ENCODE measurements at places on chromosomes 11 and 22.

- DNase-seq = no peak
Observed at GRCh38 chr11:104146421-104146820, 17.5 kb downstream of the PDGFD start.

- DNase-seq = no peak
Observed at GRCh38 chr22:37940698-37941376, 12.6 kb downstream of the C22orf23 start.

- DNase-seq = no peak
Observed at GRCh38 chr22:30225220-30225927, 21.2 kb downstream of the LIF start.

DNA sequence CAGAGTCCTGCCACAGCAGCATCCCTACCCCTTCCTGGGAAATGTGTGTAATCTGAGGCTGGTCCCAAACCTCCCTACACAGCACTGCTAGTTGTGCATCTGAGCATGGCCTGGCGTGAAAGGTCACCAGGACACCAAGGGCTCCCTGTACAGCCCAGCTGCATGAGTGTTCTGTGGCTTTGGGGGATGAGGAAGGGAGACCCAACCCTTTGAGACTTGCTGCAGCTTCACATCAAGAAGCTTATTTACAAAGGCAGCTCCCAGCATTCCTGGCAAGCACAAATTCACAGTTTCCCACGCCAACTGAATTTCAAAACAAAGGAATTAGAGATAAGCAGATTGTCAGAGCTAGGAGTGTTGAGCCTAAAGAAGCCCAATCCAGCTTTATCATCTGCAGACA is 32.2 kb downstream of the CSNK2A3 start:
- no peak for DNase-seq

- no peak for DNase-seq
Observed at GRCh38 chr11:121451178-121451985, 732 bp upstream of the SORL1 start.

DNA sequence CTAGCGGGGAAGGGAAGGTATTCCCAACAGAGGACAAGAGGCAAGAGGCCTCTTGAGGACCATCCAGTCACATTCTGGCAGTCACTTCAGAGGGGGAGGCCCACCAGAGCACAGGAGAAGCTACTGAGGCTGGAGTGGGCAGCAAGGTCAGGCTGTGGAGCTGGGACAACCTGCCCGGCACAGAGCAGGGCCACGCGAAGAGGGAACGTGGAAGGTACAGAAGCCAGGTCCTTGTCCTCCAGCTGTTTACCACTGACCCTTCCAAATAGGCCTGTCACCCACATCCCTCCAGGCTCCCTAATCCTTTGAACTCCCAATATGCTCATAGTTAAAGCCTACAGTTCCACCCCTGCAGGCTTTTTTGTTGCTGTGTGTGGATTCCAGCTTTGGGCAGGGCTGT is 76.9 kb downstream of the IGLL1 start:
- no peak for DNase-seq

GRCh38 chr11:2444821-2445745 is at the start of gene KCNQ1:
Gene KCNQ1, plus strand, starts transcription at chr11:2445008. Its CDS starts 91 bp downstream, at chr11:2445099.
- no peak for DNase-seq

DNA sequence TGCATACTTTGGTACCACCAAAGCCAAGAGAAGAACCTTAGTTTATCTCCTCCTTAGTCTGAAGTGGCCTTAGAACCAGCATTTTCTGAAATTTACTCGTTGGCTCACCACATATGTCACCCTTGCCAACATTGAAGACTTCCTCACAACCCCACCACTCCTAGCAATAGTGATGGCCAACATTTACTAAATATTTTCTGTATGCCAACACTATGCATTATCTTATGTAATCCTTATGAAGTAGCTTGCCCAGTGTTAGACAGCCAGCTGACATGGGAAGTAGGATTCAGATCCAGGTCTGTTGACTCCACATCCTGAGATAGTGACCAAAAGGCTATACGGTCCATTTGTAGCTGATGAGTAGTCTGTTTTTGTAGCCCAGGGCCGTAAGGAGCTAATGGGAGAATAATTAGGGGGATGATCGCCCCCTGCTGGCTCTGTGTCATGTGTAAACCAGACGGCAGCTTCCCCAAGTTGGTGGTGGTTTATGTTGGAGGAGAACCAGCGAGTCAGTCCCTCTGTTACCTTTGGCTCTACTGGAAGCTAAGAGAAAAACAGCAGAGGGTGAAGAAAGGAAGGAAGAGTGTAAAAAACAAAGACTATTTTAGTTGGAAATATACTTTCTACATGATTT is 120.5 kb upstream of the RASSF10 start:
- DNase-seq = peak; percentile 55

DNA sequence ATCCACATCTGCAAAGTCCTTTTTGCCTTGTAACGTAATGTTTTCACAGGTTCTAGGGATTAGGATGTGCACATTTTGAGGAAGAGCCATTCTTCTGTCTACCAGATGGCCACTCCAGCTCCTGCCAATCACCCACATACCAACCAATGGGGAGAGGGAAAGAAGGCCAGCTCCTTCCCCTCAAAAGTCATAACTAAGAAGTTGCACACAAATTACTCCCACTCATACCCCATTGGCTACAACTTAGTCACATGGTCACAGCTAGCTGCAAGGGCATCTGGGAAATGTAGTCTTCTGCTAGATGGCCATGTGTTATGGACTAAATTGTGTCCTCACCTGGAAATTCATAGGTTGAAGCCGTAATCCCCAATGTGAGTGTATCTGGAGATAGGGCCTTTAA is 15.4 kb upstream of the MYOD1 start:
- no peak for DNase-seq

GRCh38 chr22:40094485-40094884 is 83.2 kb upstream of the TNRC6B start:
- peak; percentile 26 for DNase-seq
